ENCODE measurements at places on chromosomes 6 and 20. TPM values are rescaled to one million over a fixed set of nuclear protein-coding genes. Genes with fewer than 3 reads are reported as not detected.

Gene HCK
- 1.4 TPM for total RNA-seq

Gene SLC12A5
- 6.6 TPM for total RNA-seq

Gene PTCRA
- total RNA-seq = not detected

Gene MAS1
- total RNA-seq = 0.68 TPM

Gene MYCT1
- total RNA-seq = 2.0 TPM

Gene TNFRSF6B
- not detected for total RNA-seq

Gene DEFB124
- total RNA-seq = not detected

Gene OOEP
- 0.87 TPM for total RNA-seq

Gene ANKEF1
- 7.1 TPM for total RNA-seq

Gene TDRD6
- 0.07 TPM for total RNA-seq

Gene LHFPL5
- not detected for total RNA-seq

Gene ZNF311
- total RNA-seq = 3.7 TPM

Gene OTOR
- not detected for total RNA-seq

- DNase-seq = no peak
Measured at GRCh38 chr20:62736026-62736406, 27.4 kb downstream of the NTSR1 start.

- no peak for DNase-seq
Measured at GRCh38 chr6:111450636-111451035, 32.4 kb downstream of the REV3L start.

- DNase-seq = no peak
Measured at GRCh38 chr6:109282756-109283155, 99.5 kb downstream of the CD164 start.

DNA sequence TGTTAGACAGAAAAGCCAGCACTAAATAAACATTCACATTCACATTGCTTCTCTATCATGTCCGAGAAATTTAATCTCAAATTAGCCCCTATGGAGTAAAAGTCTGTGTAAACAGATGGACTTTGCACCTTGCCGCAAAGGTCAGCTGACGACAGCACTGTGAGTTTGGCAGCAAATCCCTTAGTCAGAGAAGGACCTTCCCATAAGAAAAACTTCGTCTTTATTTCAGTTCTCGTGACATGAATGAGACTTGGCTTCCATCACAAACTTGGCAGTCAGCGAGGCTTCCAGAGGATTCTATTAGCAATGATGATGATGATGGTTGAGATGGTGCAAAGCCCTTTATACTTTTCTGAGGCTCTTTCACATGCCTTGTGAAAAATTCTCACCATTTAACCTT, 133.7 kb upstream of the IFNGR1 start:
- DNase-seq = no peak

DNA sequence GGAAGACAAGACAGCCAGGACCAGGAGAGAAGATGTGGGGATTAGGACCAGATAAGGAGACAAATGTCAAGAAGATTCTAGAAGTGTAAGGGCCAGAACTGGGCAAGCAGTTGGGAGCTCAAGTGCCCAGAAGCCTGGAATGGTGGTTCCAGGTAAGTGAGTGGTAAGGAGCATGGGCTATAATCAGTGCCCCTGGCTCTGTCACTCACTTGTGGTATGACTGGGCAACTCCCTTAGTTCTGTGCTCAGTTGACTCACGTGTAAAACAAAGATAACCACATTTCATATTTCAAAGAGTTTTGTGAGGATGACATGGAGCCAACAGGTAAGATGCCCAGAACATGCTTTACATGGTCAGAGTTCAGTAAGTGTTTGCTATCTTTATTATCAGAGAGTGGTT, 11.2 kb downstream of the CCDC167 start:
- DNase-seq = no peak

DNA sequence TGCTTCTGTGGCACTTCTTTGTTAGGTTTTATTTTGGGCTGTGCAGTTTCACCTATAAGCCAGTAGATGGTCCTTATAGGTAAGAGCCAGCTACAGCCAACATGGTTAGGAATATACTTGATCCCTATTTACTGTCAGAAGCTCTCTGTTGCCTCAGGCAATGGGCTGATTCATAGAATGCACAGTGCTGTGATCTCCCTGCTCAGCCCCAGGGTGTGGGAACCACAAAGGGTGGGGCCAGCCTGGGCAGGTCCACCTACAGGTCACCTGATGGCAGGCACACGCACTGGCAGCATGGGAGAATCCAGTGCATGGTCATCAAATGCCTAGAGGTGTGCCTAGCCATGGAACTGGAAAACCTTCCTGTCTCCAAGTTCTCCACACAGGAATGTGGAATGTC, 191.9 kb downstream of the MOXD1 start:
- DNase-seq = no peak

DNA sequence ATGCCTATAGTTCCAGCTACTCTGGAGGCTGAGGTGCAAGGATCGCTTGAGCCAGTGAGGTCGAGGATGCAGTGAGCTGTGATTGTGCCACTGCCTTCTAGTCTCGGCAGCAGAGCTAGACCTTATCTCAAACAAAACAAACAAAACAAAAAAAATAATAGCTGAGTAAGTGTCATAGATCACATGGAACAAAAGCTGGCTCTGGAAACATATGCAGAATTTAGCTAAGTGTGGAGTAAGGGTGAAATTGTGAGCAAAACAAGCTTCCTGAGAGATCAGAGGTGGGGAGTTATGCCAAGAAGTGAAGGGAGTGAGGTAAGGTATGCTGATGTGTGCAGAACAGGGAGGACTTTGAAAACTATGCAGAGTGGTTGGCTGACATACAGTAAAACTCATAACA, 18.7 kb downstream of the SGK1 start:
- DNase-seq = no peak

- no peak for DNase-seq
Measured at GRCh38 chr6:83702077-83702476, 6.8 kb downstream of the SNAP91 start.

GRCh38 chr6:82248273-82248735, 760 bp upstream of the IBTK start:
- no peak for DNase-seq

- DNase-seq = no peak
Measured at GRCh38 chr6:25167961-25168360, 111.2 kb upstream of the CARMIL1 start.

DNA sequence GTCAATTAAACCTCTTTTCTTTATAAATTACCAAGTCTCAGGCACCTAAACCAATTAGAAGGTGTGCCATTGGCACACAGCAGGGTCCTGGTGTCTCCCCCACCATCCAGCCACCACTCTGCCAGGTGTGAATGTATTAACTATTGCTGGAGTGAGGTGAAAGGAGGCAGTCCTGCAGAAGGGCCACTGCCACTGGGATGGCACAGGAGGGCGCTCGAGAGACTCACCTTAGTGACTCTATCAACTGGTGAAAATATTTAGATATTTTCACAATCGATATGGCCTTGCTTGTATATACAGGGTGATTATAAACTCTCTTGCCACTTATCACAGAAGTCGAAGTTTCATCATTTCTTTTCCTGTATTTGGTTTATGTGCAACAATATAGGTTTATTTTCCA, 145.6 kb upstream of the ESR1 start:
- peak; percentile 69 for DNase-seq

DNA sequence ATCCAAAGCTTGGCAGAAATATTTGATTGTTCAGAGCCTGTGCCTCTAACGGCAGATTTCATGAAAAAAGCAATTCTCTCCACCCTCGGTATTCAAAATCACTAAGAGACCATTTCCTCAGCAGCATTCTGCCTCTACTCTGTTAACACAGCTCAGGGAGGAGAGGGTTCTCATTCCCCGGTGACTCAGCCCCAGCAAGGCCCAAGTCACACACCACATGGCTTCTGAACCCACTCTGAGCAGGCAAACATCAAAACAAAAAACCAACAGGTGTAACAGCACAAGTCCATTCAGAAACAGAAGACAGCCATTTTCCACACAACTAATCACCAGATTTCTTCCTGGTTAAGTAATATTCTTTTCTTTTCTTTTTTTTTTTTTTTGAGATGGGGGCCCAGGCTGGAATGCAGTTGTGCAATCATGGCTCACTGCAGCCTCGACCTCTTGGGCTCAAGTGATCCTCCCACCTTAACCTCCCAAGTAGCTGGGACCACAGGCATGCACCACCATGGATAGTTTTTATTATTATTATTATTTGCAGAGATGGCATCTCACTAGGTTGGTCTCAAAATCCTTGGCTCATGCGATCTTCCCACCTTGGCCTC, 55.4 kb downstream of the GFOD1 start:
- DNase-seq = no peak

- no peak for DNase-seq
Measured at GRCh38 chr6:93164781-93165180, 254.6 kb downstream of the EPHA7 start.

- DNase-seq = peak; percentile 25
Measured at GRCh38 chr6:34792605-34793500, 970 bp downstream of the BLTP3A start.

DNA sequence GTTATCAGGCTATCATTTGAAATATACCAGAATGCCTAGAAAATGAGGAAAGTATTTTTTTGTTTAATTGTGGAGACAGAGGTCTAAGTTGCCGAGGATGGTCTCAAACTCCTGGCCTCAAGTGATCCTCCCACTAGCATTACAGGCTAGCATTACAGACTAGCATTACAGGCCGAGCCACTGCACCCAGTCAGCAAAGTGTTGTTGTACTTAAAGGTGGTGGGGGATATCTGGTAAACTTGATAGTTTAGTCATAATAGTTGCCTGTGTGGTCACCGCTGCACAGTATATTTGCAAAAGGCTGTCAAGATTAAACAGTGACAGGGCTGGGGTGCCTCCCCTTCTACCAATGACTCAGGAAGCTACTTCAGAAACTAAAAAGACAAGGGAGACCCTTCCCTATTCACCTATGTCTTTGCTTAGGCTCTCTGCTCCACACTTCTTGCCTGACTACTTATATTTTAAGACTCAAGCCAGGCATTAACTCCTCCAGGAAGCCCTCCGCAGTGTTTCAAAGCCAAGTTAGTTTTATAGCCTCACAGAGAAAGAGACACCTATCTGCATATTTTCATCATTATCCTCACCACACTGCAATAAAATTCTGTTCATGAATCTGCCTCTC, 3.1 kb upstream of the AKIRIN2 start:
- no peak for DNase-seq

DNA sequence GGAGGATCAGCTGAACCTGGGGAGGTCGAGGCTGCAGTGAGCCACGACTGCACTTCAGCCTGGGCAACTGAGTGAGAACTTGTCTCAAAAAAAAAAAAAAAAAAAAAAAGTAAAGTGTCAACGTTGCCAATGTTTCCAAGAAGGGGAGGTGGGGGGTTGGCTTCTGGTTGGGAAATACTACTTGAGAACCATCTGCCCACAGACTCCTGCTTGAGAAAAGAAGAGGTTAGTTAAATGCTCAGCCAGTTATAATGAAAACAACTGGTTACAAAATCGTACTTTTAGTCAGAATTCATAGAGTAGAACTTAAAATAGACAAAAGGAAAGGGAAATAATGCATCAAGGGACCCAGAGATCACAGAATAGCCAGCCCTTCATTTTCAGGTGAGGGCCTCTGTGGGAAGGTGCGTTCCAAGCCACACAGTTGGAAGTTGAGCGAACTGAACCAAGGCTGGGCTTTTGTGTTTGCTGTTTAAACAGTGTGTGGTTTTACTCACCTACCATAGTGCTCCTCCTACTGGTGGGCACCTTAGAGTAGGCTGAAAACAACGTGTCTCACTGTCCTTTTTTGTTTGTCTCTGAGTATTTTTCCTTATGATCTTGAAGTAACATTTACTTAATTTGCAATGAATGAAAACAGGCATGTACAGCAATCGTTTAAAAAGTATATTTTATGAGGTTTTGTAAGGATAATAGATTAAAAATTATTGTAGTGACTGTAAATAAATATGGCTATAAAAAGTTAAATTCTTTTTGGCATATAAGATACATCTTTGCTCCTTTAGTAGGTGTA, 200.7 kb downstream of the BCAS1 start:
- peak; percentile 68 for DNase-seq

GRCh38 chr20:50412069-50412468, 98.1 kb upstream of the PTPN1 start:
- DNase-seq = no peak

DNA sequence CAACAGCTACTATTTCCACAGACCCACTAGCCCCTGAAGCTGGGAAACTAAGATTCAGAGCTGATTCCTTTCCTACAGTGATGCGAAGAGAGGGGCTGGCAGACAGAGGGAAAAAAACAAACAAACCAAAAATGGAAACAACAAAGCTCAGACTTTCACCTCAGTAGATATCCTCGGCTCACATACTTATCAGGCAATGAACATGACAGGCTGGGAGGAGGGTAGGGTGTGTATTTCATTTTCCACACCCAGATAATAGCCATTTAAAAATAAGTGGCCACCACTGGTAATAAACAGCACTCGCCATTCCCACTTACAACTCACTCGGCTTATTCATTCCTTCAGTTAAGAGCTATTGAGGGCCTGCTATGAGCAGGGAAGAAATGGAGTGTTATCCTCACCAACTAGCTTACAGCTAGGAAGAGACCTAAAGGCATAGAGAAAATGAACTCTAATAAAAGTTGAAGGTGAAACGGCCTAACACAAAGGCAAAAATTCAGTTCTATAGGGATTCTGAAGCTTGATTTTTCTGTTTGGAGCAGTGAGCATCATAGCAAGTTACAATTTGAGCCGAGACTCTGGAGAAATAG, 32.0 kb upstream of the SPTLC3 start:
- no peak for DNase-seq

- DNase-seq = peak; percentile 56
Measured at GRCh38 chr20:12207875-12208274, 290.2 kb downstream of the BTBD3 start.

DNA sequence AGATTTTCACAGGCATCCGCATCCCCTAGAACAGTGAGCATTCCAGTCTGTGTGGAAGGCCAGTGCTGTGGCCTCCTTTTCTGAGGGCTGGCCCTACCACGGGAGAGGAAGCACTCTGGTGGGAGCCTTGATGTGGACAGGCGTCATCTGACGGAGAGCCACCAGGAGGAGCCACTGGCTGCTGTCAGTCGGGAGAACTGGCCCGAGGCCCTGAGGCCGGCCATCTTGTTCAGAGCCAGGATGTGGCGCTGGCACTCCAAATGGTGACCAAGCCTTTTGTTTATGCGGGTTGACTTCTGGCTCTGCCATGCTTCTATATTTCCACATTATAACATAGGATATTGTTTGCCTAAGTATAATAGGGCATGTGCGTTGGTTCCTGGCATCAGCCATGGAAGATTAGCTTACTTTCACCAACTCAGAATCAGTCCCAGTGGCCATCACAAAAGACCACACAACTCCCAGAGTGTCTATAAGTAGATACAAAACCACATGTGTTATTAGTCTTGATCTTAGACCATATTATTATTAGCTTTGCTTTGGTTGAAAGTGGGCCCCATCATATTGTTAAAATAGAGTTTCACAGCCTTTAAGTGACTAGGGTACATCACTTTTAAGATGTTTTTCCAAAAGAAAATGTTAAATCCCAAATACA, 273.9 kb upstream of the TAB2 start:
- peak; percentile 73 for DNase-seq

DNA sequence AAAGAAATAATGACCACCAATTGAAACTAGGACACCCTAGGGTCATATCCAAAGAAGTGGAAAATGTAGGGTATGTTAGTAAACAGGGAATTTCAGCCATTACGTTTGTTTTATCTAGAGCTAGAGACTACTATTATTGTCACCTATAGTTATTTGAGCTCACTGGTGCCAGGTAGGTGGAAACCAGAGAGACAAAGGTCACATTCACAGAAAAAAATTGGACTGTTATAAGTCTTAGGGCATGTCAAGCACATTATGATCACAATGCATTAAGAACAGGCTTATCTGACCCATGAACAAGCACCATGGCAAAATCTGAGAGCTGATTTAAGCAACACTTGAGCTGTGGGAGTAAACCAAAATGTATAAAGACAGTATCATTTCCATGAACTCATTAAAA, 530.1 kb upstream of the CITED2 start:
- no peak for DNase-seq

- no peak for DNase-seq
Measured at GRCh38 chr6:44224965-44225305, 1.5 kb downstream of the SLC29A1 start.

GRCh38 chr6:119442776-119443184, 93.2 kb upstream of the MAN1A1 start:
- no peak for DNase-seq
